Mucosa of gallbladder (tissue), 1 donor: ENCODE measurements at places on chromosomes 5 and 9. TPM values are rescaled to one million over a fixed set of nuclear protein-coding genes. Genes with fewer than 3 reads are reported as not detected.

The ARID3C gene
- not detected for total RNA-seq

DNA sequence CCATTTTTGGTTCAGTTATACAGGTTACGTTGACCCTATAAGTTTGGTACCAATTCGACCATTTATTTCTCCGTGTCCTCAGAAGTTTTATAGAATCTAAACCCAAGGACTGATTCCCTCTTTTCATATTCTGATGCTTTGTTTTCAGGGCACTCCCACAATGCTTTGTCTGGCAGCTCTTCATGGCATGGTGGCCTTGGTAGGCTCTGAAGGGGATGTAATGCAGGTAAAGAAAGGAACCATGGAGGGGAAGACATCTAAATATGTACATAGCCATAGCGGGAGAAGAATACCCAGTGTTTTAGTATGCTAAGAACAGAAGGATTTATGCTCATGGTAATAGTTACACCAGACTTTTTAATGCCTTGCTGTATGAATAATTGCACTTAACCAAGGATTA, 82.7 kb downstream of the HACD4 start:
- no peak for DNase-seq

DNA sequence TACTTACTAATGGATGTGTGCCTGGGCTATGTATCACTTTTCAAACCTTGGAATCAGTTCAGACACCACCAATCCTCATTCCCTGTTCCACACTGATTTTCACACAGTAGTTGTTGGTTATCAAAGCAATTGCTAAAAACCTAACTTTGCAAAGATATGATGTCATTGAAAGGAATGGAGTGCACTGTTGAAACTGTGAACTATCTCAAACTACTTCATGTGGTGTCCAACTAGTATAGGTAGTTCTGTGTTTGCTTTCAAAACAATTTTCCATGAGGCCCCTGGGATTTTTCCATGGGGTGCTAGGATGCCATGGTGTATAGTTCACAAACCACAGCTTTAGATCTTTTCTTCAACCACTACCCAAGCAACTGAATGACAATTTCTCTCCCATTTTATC, 17.8 kb downstream of the INIP start:
- DNase-seq = no peak

The SPATA6L gene
- total RNA-seq = 25.0 TPM

The CATSPER3 gene
- 1.0 TPM for total RNA-seq

- no peak for DNase-seq
Measured at GRCh38 chr5:141121563-141121962, at the start of gene PCDHB4. Gene PCDHB4, plus strand, starts transcription at chr5:141121818. Its CDS starts 181 bp downstream, at chr5:141121999.

The SPATA31A5 gene
- total RNA-seq = not detected

The PFDN1 gene
- total RNA-seq = 41.8 TPM

- DNase-seq = no peak
Measured at GRCh38 chr5:17352223-17352622, 134.8 kb downstream of the BASP1 start.

DNA sequence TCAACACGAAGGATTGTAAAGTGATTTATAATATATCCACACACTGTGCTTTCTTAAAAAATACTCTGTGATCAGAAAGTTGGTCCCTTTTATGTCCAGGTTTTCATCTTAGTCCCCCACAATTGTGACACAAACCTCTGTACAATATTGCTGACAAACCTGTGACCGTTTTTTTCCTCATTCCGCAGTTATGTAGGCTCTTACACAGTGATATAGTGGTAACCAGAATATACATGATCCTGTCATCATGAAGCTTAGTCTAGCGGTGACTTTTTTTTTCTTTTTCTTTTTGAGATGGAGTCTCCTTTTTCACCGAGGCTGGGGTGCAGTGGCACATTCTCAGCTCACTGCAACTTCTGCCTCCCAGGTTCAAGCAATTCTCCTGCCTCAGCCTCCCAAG, 8.7 kb downstream of the ANP32B start:
- no peak for DNase-seq

The GABRB2 gene
- 0.72 TPM for total RNA-seq
